Activated CD4-positive, alpha-beta T cell treated with anti-CD3 and anti-CD28 coated beads, Interleukin-2, amount 10 ng/mL, durations not matched to agents 24 days and 14 days (primary cell): ENCODE measurements at places on chromosomes 6 and 20.

- DNase-seq: no peak
- H3K27me3 ChIP-seq: no peaks in the 10 kb centered on the region
- H3K36me3 ChIP-seq: no peaks in the 10 kb centered on the region
- H3K27ac ChIP-seq: no peak overlapping the region
- no peaks in the 10 kb centered on the region for H3K4me1 ChIP-seq
- H3K4me3 ChIP-seq: no peak overlapping the region
Measured at GRCh38 chr6:1641343-1641885, 31.7 kb downstream of the FOXC1 start.

- H3K27me3 ChIP-seq: peaks cover 2% of the 10 kb centered on the region
- no peak overlapping the region for H3K27ac ChIP-seq
- no peak overlapping the region for H3K4me3 ChIP-seq
- no peaks in the 10 kb centered on the region for H3K4me1 ChIP-seq
- no peak for DNase-seq
Measured at GRCh38 chr6:132995432-132995831, 181.1 kb downstream of the RPS12 start.

DNA sequence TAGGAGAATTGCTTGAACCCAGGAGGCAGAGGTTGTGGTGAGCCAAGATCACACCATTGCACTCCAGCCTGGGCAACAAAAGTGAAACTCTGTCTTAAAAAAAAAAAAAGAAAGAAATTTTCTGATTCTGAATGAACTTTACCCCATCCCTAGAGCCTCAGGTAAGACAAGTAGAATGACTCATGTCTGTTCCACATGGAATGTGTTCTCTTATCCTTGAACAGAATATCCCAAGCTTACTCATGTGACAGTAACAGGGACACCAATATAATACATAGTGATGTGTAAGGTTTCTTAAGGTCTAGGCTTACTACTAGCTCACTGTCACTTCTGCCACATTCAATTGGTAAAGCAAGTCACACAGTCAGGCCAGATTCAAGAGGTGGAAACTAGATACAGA, 219.6 kb upstream of the BTBD3 start:
- no peak overlapping the region for H3K27ac ChIP-seq
- H3K27me3 ChIP-seq: no peaks in the 10 kb centered on the region

DNA sequence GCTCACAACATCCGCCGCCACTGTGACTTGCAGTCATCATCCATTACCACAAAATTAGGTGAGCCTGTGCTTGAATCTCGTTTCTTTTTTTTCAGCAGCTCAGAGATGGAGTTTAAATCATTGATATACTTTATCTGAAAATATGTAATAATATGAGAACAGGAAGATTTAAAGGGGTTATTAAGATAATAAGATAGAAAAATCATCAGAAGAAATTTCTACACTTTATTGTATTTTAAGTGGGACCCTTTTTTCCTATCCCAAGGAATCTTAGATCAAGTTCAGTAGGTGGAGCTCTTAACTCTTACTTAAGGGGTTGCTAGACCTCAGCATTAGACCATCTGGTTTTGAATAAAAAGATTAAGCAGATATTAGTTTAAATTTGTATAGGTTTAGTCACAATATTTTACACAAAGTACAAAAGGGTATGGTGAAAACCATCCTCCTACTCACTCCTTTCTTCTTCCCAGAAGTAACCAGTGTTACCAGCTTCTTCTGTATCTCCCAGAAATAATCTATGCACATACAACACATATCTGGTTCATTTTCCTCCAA, 9.4 kb upstream of the NCOA7 start:
- H3K4me3 ChIP-seq: no peak overlapping the region
- peaks cover 13% of the 10 kb centered on the region for H3K36me3 ChIP-seq
- no peak overlapping the region for H3K27ac ChIP-seq
- H3K4me1 ChIP-seq: peaks cover 12% of the 10 kb centered on the region
- DNase-seq: peak; percentile 53
